ENCODE measurements at places on chromosomes 5 and 9. TPM values are rescaled to one million over a fixed set of nuclear protein-coding genes. Genes with fewer than 3 reads are reported as not detected.

SYK gene
- 24.2 TPM for total RNA-seq

DNA sequence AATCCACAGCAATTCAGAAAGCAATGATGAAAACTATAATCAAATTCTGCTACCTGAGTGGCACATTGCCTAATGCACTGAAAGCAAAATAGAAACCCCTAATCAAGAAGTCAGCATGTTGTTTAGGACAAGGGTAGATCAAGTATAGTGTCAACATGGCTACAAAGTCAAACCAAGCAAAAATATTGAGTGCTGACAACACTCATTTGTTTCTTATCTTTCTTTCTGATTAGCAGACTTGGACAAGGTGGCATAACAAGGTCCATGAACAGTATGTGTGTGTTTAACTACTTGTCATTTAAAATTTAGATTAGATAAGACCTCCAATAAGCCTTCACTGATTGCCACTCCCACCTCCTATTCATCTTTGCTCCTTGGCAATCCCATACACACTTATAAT, 332.4 kb downstream of the KIAA0825 start:
- DNase-seq: no peak

DNA sequence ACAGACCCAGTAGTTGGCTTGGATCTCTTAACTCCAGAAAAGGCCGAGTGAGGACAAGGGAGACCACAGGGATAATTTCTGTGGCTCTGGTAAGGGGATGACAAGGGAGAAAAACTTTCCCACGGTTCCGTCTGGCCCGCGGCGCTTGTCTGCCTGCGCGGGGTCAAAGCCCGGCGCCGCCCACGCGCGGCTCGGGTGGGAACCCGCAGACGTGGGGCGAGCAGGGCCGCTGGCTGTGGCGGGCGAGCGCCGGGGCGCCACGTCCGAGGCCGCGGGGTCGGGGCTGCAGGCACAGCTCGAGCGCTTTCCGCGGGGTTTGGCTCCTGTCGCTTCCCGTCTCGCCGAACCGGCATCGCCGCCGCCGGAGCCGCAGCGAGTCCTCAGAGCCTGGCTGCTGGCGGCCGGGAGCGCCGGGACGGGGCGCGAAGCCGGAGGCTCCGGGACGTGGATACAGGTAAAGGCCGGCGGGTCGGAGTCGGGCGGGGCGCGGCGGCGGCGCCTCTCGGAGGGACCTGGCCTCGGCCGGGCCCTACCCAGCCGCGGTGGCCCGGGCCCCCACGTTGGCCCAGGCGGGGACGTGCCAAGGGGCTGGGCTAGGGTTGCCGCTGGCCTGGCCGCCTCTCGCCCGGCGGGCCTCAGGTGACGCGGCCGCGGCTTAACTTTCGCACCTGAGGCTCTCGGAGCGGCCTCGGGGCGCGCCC, at the start of gene RNF180:
Gene RNF180 (plus strand): TSS at position 344 of the 701 bp plus-strand sequence. CDS start 34,965 bp downstream, outside the sequence.
- no peak for DNase-seq

GRCh38 chr5:82158755-82159413, 119.3 kb downstream of the RPS23 start:
- no peak for DNase-seq

GRCh38 chr5:87154191-87154590, 113.5 kb upstream of the RASA1 start:
- DNase-seq: no peak

SLCO4C1 gene
- not detected for total RNA-seq

DNA sequence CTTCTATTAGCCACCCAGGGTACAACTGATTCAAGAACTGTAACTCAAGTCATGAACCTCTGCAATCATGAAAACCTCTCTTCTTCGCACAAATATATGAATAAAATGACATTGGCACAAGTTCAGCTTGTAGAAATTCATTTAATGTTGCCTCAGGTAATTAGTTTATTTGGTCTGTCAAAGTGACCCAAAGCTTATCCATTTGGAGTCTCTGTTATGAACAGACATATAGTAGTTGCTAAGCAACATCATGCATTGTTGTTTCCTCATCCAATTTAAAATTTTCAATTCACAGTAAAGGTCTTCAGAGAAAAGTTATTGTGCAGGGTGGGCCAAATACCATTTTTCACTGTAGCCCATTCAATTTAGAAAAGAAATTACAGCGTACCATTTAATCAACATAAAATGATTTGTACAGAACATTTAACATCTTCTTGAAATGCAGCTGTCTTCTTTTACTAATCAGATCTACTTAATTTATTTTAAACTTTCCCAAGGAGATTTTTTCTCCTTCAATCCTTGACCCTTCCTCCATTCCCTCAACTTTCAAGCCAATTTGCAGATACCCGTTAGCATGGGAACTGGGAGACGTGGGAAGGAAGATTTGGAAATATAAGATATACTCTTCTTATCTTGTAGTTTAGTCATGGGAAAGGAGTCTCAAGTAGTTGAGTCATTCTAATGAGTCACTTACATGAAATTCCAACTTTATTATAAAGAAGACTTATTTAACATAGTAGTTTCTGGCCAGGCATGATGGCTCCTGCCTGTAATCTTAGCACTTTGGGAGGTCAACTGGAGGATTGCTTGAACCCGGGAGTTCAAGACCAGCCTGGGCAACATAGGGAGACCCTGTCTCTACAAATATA, 231.3 kb downstream of the ATPSCKMT start:
- DNase-seq: no peak

- DNase-seq: no peak
These were observed 39.2 kb downstream of the NSG2 start for GRCh38 chr5:174084691-174085154.
